Cardiac muscle cell (in vitro differentiated cells and primary cell): ENCODE measurements at places on chromosomes 3 and 15. TPM values are rescaled to one million over a fixed set of nuclear protein-coding genes. Genes with fewer than 3 reads are reported as not detected.

The RAD54L2 gene
- total RNA-seq, result 14.0 and 22.0 TPM in 2 replicates

The SCAANT1 gene
- not detected in 2 replicates for total RNA-seq

GRCh38 chr15:74036271-74037170 lies 42.0 kb downstream of the PML start:
- H3K36me3 ChIP-seq, result peaks cover 6% of the 10 kb centered on the region
- peaks cover 11% of the 10 kb centered on the region for H3K4me1 ChIP-seq
- peak; percentile 83 for DNase-seq
- no peaks in the 10 kb centered on the region for H3K27me3 ChIP-seq
- H3K4me3 ChIP-seq, result no peak overlapping the region

- H3K27me3 ChIP-seq, result no peaks in the 10 kb centered on the region
- H3K27ac ChIP-seq, result peak overlapping the region; percentile 92
- DNase-seq, result peak; percentile 81
- H3K36me3 ChIP-seq, result no peaks in the 10 kb centered on the region
These were observed 58.8 kb downstream of the CLASP2 start for GRCh38 chr3:33658991-33659848.

- no peaks in the 10 kb centered on the region for H3K27me3 ChIP-seq
- DNase-seq, result no peak
These were observed 606.7 kb upstream of the MDFIC2 start for GRCh38 chr3:70919091-70919490.

The BTLA gene
- not detected in 2 replicates for total RNA-seq

DNA sequence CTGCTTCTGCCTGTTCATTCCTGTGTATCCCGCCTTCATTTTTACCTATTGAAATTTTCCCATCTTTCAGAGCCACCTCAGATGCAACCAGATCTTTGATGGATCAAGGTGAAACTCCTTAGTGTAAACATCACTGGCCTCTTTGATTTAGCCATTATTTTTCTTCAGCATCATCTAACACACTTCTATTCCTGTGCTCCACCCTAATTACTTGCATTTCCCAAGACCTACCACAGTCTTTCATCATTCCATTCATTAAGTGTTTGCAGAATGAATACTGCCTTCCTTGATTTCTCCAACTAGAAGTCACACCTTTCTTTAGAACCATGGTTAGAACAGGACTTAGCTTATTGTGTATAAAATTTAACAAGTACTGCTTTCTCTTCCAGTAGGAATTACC lies 55.5 kb upstream of the SKIL start:
- DNase-seq, result no peak
- H3K27ac ChIP-seq, result no peak overlapping the region
- H3K4me3 ChIP-seq, result no peak overlapping the region
- no peaks in the 10 kb centered on the region for H3K27me3 ChIP-seq
- no peaks in the 10 kb centered on the region for H3K4me1 ChIP-seq
- H3K36me3 ChIP-seq, result peaks cover 6% of the 10 kb centered on the region

The CLRN1 gene
- not detected in 2 replicates for total RNA-seq

The HACD2 gene
- total RNA-seq, result 8.8 and 9.1 TPM in 2 replicates
